ENCODE measurements at places on chromosomes 2 and 18.

- DNase-seq: no peak
These were observed 152.4 kb upstream of the CAVIN2 start for GRCh38 chr2:191999101-191999841.

DNA sequence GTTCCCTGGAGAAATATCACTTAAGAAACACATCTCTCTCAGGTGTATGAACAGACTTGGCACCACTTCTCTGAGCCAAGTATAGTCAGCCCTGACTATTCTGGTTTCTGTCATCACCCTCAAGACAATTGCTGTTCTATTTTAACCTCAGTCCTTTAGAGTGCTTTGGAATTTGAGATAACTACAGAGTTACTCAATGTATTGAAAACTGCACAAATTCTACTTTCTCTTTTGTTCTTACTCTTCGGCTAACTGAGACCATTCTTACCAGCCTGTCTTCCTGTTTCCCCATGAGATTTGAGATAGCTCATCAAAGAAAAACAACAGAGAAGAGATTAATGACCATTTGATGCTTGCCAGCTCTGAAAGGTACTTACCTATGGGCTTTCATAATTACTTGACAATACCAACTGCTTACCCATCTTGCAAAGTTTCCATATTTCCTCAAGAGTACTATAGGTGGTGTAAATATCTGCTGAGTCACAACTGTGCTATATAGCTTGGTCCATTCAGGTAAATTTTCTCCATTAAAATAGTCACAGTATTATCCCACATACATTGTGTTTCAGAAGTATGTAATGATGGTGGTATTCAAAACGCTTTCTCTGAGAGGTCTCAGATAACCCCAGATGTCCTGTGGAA is 467.5 kb upstream of the CHST9 start:
- no peak for DNase-seq

DNA sequence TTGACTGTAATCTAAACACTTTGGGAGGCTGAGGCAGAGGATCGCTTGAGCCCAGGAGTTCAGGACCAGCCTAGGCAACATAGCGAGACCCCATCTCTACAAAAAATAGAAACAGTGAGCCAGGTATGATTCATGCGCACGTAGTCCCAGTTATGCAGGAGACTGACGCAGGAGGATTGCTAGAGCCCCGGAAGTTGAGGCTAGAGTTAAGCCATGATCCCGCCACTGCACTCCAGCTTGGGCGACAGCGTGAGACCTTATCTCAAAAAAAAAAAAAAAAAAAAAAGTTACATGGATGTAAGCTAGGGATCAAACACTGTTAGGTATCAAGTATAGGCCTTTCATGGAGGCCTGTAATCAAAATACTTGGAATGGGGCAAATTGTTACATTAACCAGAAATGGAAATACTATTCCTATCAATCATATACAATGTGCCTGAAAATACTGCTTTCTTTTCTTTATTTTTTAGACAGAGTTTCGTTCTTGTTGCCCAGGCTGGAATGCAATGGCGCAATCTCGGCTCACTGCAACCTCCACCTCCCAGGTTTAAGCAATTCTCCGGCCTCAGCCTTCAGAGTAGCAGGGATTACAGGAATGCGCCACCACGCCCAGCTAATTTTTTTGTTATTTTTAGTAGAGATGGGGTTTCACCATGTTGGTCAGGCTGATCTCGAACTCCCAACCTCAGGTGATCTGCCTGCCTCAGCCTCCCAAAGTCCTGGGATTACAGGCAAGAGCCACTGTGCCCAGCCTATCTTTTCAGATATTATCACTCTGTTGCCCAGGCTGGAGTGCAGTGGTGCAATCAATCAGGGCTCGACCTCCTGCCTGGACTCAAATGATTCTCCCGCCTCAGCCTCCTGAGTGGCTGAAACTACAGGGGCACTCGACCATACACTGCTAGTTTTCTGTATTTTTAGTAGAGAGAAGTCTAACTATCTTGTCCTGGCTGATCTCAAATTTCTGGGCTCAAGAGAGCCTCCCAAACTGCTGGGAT is 27.2 kb downstream of the XPO1 start:
- no peak for DNase-seq

DNA sequence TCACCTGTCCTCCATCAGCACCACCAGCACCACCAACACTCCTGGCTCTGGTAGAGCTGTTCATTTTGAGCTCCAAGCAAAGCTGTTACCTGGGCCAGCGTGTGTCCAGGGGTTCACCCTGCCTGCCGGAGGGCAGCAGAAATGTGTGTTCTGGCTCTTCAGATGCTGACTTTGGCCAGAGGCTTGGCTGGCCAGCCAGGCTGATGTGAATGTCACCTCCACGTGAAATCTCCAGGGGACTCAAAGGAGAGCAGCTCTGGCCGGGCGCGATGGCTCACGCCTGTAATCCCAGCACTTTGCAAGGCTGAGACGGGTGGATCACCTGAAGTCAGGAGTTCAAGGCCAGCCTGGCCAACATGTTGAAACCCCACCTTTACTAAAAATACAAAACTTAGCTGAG is 33.5 kb downstream of the CIB4 start:
- DNase-seq: no peak

GRCh38 chr2:109153005-109153784 is 24.2 kb downstream of the SH3RF3 start:
- DNase-seq: no peak

- no peak for DNase-seq
These were observed 90.9 kb downstream of the MALT1 start for GRCh38 chr18:58761970-58762780.

All from neural crest cell (in vitro differentiated cells).